HepG2 (cell line): ENCODE measurements at places on chromosomes 2 and 18. TPM values are rescaled to one million over a fixed set of nuclear protein-coding genes. Genes with fewer than 3 reads are reported as not detected.

The GAL3ST2 gene
- total RNA-seq, result 0.20 and 0.72 TPM in 2 replicates

The PAX8 gene
- 1.3 and 1.5 TPM in 2 replicates for total RNA-seq

The NT5DC4 gene
- total RNA-seq, result 2.4 and 4.2 TPM in 2 replicates

The ACADL gene
- not detected in 2 replicates for total RNA-seq

The FSHR gene
- not detected in 2 replicates for total RNA-seq

The ANKRD53 gene
- total RNA-seq, result not detected in 2 replicates

The TNFRSF11A gene
- 3.6 and 4.6 TPM in 2 replicates for total RNA-seq

The TRIM54 gene
- 0.07 TPM in 1 of 2 replicates, not detected in the other for total RNA-seq
